Activated naive CD8-positive, alpha-beta T cell treated with anti-CD3 and anti-CD28 coated beads for 36 hours (primary cell): ENCODE measurements at places on chromosomes 16 and 17. TPM values are rescaled to one million over a fixed set of nuclear protein-coding genes. Genes with fewer than 3 reads are reported as not detected.

Gene RAP1GAP2
- total RNA-seq: not detected

Gene PTGES3L
- total RNA-seq: 1.8 TPM

DNA sequence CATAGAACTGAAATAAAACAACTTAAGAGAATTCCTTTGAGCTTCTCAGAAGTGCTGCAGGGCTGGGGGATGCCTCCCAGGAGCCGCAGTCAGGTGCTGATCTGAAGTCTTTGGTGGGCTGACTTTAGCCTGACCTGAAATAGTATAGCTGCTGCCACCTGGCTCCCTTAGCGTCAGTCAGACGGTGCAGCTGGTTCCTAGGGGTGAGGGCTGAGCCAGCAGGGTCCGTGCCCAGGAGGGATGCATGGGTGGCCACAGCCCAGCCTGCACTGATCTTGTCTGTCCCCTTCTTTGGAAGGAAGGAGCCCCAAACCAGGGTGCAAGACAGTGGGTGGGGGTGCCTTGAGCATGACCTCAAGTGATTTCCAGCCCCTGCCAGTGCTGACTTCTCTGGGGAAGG, 11.5 kb downstream of the MAPT start:
- H3K27ac ChIP-seq: no peak overlapping the region
- peaks cover 20% of the 10 kb centered on the region for H3K4me1 ChIP-seq
- no peak for DNase-seq
- peaks cover 55% of the 10 kb centered on the region for H3K27me3 ChIP-seq

DNA sequence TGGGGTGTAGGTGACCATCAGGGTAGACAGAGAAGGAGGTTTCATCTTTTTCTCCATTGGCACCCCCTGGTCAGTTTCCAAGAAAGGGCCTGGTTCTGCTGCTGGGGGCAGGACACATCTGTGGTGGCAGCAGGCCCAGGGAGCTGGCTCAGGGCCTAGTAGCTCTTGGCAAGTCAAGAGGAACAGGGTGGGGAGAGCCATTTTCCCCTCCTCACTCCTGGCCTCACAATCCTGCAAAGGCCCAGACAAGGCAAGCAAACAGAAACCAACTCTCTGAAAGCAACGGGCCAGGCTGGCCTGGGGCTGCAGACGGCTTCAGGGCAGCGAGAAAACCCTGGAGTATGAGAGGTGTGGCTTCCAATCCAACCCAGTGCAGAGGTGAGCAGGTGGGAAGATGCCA, 192.9 kb upstream of the DYNLRB2 start:
- H3K4me3 ChIP-seq: no peak overlapping the region
- H3K27me3 ChIP-seq: no peaks in the 10 kb centered on the region
- H3K4me1 ChIP-seq: no peaks in the 10 kb centered on the region
- no peak for DNase-seq

DNA sequence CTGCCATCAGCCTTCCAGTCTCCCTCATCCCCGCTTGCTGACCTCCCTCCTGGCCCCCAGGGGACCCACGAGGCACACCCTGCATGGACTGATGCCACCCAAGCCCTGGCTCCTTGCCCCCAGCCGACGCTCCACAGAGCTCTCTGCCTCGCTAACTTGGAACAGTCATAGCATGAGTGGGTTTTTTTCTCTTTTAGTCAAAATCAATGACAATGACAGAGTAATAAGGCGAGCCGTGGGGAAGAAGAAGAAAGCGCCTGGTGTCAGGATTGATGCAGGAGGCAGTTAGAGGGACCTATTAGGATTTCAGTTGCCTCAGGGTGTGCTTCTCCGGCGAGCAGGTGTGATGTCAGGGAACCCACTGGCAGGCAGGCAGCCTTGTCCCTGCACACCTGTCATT, 176.3 kb upstream of the TNRC6C start:
- no peak overlapping the region for H3K27ac ChIP-seq
- H3K36me3 ChIP-seq: peaks cover 3% of the 10 kb centered on the region
- DNase-seq: no peak
